ENCODE measurements at places on chromosomes 12 and 14.

DNA sequence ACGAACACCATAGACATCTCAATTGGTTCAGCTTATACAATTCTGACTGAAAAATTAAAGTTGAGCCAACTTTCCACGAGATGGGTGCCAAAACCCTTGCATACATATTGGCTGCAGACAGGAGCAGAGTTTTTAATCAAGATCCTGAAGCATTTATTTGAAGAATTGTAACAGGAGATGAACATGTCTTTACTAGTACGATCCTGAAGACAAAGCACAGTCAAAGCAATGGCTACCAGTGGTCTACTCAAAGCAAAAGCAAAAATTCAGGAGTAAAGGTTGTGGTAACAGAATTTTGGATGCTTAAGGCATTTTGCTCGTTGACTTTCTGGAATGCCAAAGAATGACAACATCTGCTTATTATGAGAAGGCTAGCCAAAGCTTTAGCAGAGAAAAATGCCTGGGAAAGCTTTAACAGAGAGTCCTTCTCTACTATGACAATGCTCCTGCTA, 20.7 kb downstream of the ZDHHC17 start:
- no peak for DNase-seq

GRCh38 chr14:24052656-24053547, 1.1 kb downstream of the CARMIL3 start:
- no peak for DNase-seq

DNA sequence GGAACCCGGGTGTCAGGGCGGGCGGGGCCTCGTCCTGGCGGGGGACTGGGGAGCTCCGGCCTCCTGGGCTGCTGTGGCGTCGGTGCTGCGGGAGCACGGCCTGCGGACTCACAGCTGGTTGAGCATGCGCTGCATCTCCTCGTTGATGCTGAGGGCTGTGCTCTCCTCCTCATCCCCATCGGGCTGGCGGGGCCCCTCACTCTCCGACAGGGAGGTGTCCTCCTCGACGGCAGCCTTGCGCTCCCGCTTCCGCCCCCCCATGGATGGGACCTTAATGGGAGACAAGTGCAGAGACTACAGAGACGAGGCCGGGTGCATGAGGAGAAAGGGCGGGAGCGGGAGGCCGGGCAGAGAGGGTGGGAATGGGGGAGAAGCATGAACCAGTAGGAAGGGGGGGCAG, 7.3 kb downstream of the IFFO1 start:
- DNase-seq: no peak

- peak; percentile 32 for DNase-seq
These were observed 27.5 kb upstream of the DENND5B start for GRCh38 chr12:31618228-31619025.

- DNase-seq: no peak
These were observed 294.8 kb upstream of the SOX5 start for GRCh38 chr12:24244231-24244630.

GRCh38 chr12:18567787-18568186, 170.0 kb downstream of the PLCZ1 start:
- DNase-seq: no peak

DNA sequence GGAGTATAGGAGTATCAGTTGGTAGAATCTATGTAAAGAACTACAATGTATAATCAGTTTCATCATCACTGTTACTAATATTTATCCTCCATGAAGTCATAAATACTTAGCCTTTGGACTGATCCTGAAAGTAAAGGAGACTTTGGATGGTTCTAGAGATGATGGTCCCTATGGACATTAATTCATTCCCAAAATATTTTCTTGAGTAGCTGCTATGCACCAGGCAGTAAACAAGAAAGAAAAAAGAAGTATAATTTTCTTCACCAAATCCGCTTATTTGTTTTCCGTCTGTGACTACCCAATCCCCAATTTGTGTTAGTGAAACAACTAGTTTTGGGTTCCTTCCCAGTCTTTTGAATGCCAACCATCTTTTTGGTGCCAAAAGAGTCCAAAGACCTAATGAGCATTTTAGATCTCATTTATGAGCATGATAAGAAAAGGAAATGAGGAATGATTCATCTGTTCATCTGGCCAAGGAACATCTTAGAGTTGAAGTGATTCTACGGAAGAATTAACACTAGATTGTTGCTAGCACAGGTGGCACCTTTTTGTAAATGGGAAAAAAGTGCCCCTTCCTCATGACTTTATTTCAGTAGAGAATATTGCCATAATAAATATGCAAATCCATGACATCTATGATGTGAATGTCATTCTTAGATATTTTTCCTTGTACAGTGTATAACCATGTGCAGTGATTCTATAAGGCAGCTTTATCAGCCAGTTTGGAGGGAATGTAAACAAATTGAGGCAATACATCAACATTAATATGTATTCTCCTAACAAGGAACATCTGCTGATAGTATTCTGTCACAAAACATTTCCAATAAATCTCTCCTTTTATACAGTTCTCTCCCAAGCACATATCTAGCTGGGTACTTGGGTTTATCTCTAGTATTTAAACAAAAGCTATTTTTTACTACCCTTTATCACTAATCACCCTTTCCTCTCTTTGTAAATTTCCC, 85.1 kb upstream of the CCDC91 start:
- DNase-seq: no peak

- no peak for DNase-seq
These were observed 1031.9 kb upstream of the LRFN5 start for GRCh38 chr14:40574780-40575179.

- DNase-seq: no peak
These were observed 190.4 kb downstream of the PAH start for GRCh38 chr12:102726686-102727085.

DNA sequence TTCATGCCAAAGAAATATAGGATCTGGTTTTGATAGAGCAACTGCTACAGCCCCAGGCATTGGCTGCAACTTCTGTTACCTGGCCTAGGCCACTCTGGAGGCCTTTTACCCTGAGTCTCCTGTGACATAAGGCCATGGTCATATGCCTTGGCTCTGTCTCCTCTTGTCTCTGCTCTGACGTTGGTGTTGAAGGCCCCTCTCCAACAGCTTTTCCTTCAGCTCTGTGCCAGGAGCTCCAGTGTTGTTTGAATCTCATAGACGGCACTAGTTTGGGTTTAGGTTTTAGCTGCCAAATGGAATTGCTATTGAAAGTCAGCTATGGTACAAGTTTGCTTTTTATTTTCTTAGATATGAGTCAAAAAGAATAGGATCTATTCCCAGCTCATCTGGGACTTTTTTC, 41.1 kb downstream of the TTLL5 start:
- no peak for DNase-seq

- no peak for DNase-seq
These were observed 250.0 kb downstream of the PHLDA1 start for GRCh38 chr12:75781532-75782046.

DNA sequence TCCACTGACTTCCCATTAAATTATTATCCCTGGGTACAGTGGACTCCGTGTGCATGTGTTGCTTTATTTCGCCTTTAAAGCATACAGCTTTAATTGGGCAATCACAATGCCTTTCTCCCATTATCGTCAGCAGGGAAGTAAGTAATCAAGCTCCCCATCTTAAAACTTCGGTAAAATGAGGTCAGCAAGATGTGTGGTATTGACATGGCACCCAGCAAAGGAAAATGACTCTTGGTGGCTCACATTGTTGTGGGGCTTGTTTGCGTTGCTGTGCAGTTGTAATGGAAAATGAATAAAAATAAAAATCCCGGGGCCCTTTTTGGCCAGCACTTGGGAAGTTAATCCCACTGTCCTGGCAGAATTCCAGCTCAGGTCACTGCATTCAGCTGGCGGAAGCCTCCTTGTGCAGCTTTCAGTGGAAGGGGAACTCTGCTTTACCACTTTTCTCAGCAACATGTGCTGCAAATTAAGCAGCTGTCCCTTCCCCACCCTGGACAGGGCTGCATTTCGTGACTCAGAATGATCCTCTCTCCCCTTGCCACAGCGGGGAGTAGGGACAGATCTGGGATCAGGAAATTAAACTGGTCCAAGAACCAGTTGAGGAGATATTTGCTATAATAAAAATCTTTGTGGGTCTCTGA, 13.9 kb upstream of the ATP2A2 start:
- peak; percentile 69 for DNase-seq

GRCh38 chr12:114750917-114751316, 66.9 kb upstream of the TBX3 start:
- no peak for DNase-seq

DNA sequence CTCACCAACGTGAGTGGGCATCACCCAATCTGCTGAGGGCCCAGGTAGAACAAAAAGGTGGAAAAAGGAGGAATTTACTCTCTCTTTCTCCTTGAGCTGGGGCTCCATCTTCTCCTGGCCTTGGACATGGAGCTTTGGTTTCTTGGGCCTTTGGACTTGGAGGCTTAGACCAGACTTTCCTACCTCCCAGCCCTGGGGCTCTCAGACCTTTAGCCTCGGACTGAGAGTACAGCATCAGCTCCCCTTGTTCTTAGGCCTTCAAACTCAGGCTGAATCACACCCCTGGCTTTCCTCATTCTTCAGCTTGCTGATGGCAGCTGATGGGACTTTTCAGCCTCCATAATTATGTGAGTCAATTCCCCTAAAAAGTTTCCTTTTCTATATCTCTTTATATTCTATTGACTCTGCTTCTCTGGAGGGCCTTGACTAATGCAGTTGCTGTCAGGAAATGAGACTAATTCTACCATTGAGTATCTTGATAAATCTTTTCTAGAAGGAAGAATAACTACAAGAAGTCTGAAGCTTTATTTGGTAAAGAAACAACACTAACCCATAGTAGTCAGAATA, 15.9 kb upstream of the CLEC4E start:
- DNase-seq: no peak

DNA sequence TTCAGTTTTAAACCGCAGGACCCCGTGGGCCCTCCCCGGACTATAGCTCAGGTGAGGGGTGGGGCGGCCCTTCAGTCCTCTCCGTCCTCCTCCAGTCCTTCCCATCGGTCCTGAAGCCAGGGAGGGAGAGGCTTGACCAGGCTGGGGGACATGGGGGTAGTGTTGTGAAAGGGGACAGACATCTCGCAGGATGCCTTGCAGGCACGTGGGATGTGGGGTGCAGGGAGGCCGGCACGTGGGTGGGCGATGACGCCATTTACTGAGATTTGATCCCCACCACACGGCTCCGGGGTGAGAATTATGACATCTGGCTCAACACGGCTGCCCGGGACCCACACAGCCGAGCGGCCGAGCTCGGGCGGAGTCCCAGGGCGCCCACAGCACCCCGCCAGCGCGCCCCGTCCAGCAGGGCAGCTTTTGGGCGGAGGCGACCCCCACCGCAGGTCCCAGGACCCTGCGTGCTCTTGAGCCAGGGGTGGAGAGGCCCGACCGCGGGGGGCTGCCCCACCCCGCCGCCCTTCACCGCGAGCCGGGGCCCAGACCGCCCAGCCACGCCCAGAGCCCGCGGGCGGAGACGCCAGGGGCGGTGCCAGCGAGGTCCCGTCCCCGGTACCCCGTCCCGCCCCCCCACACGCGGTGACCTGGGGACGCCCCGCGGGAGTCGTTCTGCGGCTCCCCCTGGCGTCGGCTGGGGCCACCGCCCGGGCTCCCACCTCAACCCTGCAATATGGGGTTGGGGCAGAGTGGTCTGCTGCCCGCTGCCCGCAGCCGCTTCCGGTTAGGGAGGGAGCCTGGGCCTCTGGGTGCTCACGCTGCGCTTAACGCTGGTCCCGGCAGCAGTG, 3.3 kb upstream of the EXOC3L4 start:
- no peak for DNase-seq

DNA sequence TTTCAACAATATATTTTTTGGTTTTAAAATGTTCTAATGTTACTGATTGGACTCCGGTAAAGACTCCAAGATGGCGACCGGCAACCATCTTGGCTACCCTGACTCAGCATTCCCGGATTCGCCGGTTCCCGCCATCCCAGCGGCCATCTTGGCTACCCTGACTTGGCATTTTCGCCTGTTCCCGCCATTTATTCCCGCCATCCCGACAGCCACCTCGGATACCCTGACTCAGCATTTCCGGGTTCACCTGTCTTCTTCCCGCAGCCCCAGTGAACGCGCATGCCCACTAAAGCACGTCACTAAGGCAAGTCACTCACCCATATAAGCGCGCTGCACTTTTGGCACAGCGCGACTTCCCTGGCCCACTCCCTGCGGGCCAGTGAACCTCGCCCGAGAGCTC, 9.0 kb upstream of the LRFN5 start:
- DNase-seq: no peak

DNA sequence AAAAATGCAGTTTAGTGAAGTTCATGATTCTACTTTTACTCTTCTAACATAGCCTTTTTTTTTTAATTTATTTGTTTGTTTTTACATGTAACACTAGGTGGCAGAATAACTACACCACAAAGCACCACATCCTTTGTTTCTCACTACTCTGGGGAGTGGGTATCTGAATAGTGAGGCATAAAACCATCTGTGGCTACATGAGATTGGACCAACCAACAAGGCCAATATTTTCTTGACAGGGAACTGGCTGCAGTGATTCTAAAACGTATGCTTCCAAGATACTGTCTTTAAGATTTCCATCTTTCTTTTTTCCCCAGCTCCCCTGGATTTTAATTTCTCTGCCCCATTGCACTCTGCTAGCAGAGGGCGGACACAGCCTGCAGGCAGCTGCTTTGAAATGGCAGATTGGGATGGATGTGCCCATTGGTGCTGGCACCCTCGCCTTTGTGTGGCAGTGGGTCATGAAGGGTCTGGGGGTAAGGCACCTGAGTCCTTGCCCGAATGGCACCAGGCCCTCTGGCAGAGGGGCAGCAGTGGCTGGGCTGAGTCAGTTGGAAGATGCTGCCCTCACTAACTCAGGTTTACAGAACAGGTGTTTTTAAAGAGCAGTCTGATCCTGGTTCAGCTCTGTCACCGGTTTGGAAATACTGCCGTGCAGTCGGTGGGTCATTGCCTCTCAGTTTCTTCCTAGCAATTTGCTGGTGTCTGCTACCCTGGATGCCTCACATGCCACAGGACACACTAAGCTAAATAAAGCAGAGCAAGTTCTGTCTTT, 429.1 kb downstream of the RAD51B start:
- no peak for DNase-seq

DNA sequence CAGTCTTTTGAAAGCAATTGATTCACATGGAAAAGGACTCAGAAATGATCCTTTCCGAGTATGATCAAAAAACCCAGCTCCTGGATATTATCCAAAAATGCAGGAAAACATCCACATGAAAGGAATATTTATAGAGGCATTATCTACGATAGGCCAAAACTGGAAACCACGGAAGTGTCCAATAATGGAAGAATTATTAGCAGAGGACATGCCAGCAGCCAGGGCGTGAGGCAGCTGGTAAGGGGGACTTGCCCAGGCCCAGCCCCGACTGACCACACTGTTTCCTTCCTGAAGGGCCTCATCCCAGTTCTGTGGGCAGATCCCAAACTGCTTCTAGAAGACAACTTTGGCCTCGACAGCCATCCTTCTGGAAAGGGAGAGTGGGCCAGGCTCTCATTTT, 20.5 kb downstream of the ACTN1 start:
- DNase-seq: no peak

GRCh38 chr14:58992935-58993334, 195.5 kb upstream of the DAAM1 start:
- DNase-seq: no peak

DNA sequence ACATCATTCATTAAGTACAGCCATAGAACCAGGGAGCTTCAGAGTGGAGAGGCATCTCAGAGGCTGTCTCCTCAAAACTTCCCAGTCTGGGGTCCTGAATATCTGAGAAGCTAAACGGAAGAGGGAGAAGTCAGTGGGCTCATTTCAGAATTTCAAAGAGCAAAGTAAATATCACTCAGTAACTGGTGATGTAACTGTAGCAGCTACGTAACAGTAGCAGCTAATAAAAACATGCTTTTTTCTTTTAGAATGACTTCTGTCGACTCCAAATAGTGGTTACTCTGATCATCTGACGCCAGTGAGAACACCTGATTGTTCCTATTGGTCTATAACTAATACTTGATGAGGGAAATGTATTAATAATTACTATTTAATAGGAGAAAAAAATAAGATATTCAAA, 383.3 kb downstream of the DPF3 start:
- no peak for DNase-seq

GRCh38 chr12:89363084-89363483, 10.8 kb upstream of the DUSP6 start:
- no peak for DNase-seq
